Activated CD4-positive, alpha-beta T cell treated with anti-CD3 and anti-CD28 coated beads, Interleukin-10, Interleukin-2, amounts not matched to agents 100 ng/mL and 50 ng/mL, durations not matched to agents 16 hours and 8 hours (primary cell): ENCODE measurements at places on chromosomes 5 and 9.

GRCh38 chr5:139975306-139975705 lies 67.8 kb downstream of the NRG2 start:
- no peak for DNase-seq

GRCh38 chr9:35743452-35743851 lies 5.6 kb downstream of the GBA2 start:
- DNase-seq, result no peak

- no peak for DNase-seq
Observed at GRCh38 chr5:156241266-156241665, 85.7 kb upstream of the SGCD start.

DNA sequence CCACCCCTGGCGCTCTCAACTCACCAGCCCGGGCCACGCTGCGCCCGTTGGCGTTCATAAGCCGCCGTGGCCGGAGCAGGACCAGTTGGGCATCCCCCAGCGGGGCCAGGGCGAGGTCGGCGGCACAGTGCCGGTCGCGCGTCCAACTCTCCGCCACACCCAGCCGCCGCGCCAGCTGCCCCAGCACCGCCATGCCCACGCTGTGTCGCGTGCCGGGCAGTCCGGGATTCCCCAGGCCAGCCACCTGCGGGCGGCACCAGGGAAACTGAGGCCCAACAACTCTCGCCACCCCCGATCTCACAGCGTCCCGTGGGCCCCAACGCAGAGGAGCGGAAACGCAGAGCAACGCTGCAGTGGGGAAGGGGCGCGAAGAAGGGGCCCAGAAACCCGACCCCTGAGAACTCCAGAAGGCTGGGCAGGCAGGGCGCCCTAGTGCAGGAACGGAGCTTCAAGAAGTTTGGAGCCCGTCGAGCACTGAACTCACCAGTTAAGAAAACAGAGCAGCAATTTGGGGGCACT lies 453 bp downstream of the PTRH1 start:
- DNase-seq, result peak; percentile 15

DNA sequence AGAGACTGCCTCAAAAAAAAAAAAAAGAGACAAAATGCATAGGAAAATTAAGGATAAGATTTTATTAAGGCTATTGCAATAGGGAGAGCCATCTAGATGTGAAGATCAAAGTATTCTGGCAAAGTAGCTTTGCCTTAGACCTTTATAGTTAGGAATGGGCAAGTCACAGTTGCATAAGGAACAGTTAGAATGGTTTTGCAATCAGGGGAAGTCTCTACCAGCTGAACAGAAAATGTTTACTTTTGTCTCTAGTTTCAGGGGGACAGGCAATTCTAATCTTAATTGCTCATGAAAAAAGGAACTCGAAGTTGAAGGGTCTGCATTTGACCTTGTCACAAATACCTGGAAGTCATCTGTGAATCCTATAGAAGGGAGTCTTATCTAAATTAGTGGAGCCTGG lies 13.1 kb upstream of the ATP6V1G1 start:
- no peak for DNase-seq

DNA sequence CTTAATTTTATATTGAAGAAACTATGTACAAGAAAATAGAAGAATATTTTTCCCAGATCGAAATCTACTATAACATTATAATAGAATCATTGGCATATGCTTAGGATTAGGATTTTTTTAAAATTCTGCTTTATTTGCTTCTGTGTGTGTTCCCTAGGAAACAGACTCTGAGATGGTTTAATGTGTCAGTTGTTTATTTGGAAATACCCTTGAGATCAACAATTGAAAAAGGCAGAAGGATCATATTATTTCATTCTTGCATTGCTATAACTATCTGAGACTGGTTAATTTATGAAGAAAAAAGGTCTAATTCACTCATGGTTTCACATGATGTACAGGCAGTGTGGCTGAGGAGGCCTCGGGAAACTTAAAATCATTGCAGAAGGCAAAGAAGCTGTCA lies 622.6 kb downstream of the PRR16 start:
- DNase-seq, result no peak

- DNase-seq, result no peak
Observed at GRCh38 chr5:75367401-75367800, 30.4 kb downstream of the HMGCR start.

DNA sequence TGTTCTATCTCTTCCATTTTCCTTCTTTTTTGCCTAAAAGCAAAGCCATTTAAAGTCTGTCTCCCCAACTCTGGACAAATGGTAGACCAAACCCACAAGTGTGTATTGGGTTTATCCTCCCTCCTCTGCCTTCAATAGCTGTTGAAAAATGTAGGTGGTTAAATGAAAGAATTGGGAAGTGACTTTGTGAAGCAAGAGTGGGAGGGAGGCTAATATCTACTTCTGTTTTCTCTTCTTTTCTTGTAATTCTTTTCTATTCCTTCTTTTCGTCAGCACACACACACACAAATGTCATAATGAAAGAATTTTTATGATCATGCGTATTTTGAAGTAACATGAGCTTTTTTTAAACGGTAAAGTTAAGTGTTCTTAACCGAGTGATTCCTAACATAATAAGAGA lies 3.8 kb downstream of the CCDC152 start:
- no peak for DNase-seq

GRCh38 chr5:90014420-90014819 lies 395.1 kb downstream of the CETN3 start:
- DNase-seq, result no peak
